ENCODE measurements at places on chromosomes 3 and 15. TPM values are rescaled to one million over a fixed set of nuclear protein-coding genes. Genes with fewer than 3 reads are reported as not detected.

Gene TMEM207
- total RNA-seq: not detected

Gene ZNF860
- 2.3 TPM for total RNA-seq

Gene AGBL1
- not detected for total RNA-seq

Gene C2CD4A
- 0.26 TPM for total RNA-seq

Gene SERINC4
- not detected for total RNA-seq

Gene RPL39L
- total RNA-seq: 154 TPM

Gene RASL12
- total RNA-seq: not detected

Gene C3orf18
- not detected for total RNA-seq

Gene DAZL
- total RNA-seq: not detected

Gene ATP8B4
- 0.34 TPM for total RNA-seq

Gene POLQ
- 13.8 TPM for total RNA-seq

Gene PRTG
- 8.7 TPM for total RNA-seq

Gene SH2D7
- total RNA-seq: not detected

Gene C15orf61
- total RNA-seq: 5.3 TPM

Gene KNL1
- total RNA-seq: 33.6 TPM

Gene STRA6
- 3.0 TPM for total RNA-seq

Gene ANKRD63
- not detected for total RNA-seq

Gene ATP13A5
- total RNA-seq: not detected

Gene MITF
- total RNA-seq: 22.9 TPM

Gene ITIH1
- total RNA-seq: not detected

Gene CDC25A
- total RNA-seq: 21.1 TPM

Gene BTLA
- not detected for total RNA-seq

Gene GASK1A
- total RNA-seq: not detected

Gene CFAP91
- total RNA-seq: 2.2 TPM

Gene CCDC33
- total RNA-seq: 0.24 TPM

Gene THUMPD3
- 80.3 TPM for total RNA-seq

Gene EXD1
- total RNA-seq: not detected

Gene PPP1R14D
- not detected for total RNA-seq

Gene TNFSF10
- total RNA-seq: 0.79 TPM

Gene RTP1
- not detected for total RNA-seq

Gene ST3GAL6
- 4.0 TPM for total RNA-seq

Gene RHCG
- total RNA-seq: not detected

Gene PDCD7
- 18.2 TPM for total RNA-seq

Gene A4GNT
- total RNA-seq: not detected

Gene ERICH6
- total RNA-seq: not detected

Gene TTLL13
- total RNA-seq: not detected

Gene HESX1
- total RNA-seq: not detected

Gene GLDN
- total RNA-seq: 0.57 TPM

Gene TYRO3
- total RNA-seq: 10.7 TPM

Gene RPS27L
- total RNA-seq: 135 TPM

Gene STRIT1
- not detected for total RNA-seq

Gene LRRC34
- total RNA-seq: not detected

Gene AMIGO3
- 1.0 TPM for total RNA-seq

Gene CASR
- not detected for total RNA-seq

Gene EFL1
- 24.4 TPM for total RNA-seq

Gene DPP8
- 20.6 TPM for total RNA-seq

Gene COL6A5
- total RNA-seq: under 0.01 TPM

Gene CHRNA5
- total RNA-seq: 20.3 TPM

Gene DLL4
- total RNA-seq: not detected

Gene CLSTN2
- total RNA-seq: 6.3 TPM

Gene DAPK2
- 1.5 TPM for total RNA-seq

Gene CELF6
- not detected for total RNA-seq

Gene CCDC54
- total RNA-seq: not detected

Gene ISLR
- total RNA-seq: 0.53 TPM

Gene CELSR3
- 5.8 TPM for total RNA-seq

Gene LTF
- not detected for total RNA-seq

Gene ITPKA
- 17.3 TPM for total RNA-seq
